Stimulated activated CD4-positive, alpha-beta T cell treated with anti-CD3 and anti-CD28 coated beads, Interleukin-1b, Interleukin-23, amount 100 ng/mL, for 48 hours (primary cell): ENCODE measurements at places on chromosomes 2 and 18.

GRCh38 chr2:71191570-71191943 is 35.3 kb downstream of the PAIP2B start:
- no peak for DNase-seq

GRCh38 chr18:52607985-52608384 is 268.0 kb downstream of the DCC start:
- no peak for DNase-seq

DNA sequence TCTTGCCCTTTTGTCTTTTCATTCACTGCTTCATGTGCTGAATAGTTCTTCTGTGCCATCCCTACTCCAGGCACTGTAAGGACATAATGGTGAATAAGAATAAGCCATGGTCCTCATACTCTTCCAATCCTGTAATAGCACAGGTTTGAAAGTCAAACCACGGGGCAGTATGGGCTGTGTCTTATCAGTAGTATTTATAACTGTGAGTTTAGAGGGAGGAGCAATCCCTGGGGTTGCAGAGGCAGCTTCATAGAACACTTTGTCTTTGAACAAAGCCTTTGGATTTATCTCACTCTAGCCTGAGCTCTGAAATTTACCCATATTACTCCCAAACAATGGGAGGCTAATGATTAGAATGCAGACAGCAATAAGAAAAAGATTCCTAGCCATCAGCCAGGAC is 30.2 kb upstream of the ALK start:
- DNase-seq: no peak

GRCh38 chr2:84493514-84493913 is 22.8 kb upstream of the DNAH6 start:
- no peak for DNase-seq

GRCh38 chr2:218332288-218332687 is 24.4 kb upstream of the CATIP start:
- DNase-seq: no peak

DNA sequence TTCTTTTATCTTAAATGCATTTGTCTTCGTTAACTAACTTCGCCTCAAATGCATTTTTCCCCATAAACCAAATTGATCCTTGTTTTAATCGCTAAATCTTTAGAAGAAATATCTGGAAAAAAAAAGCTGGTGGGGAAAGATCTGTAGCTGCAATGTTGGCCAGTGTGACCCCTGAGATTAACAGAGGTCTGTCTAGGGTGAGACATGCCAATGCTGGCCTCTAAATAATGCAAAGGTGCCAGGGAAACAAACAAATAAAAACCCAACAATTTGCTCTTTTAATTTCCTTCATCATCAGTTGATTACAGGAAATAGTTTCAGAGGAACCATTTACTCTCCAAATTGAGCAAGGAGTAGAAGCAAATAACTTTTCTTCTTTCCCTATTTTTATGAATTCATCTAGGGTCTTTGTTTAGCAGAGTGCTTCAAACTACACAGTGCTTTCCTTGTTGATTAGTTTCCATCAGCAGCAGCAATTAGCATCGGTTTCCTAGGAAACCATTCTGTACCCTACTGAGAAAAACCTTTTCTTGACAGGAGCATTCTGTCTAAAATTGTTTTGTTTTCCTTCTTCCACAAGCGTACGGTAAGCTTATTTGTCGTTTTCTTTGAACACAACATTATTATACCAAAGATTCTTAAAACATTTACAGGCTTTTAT is 100.5 kb upstream of the UNC80 start:
- DNase-seq: no peak

DNA sequence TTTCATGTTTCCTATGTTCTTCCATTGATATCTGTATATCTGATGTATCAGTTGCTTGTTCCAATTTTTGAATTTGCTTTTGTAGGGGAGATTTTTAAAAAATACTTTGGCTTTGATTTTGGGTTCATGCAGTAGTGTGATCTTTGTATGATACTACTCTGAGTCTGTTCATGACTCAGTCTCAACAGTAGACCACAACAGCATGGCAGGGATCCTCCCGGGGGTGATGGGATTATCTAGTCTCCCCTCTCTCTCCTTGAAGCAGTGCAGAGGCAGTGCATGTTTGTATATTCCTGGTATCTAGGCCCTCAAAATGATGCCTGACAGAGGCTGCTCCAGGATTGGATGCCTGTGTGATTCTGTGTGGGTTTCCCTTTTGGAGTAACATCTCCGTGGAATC is 55.3 kb downstream of the G6PC2 start:
- no peak for DNase-seq

- DNase-seq: no peak
These were observed 174.0 kb upstream of the CDH20 start for GRCh38 chr18:61159246-61159645.

DNA sequence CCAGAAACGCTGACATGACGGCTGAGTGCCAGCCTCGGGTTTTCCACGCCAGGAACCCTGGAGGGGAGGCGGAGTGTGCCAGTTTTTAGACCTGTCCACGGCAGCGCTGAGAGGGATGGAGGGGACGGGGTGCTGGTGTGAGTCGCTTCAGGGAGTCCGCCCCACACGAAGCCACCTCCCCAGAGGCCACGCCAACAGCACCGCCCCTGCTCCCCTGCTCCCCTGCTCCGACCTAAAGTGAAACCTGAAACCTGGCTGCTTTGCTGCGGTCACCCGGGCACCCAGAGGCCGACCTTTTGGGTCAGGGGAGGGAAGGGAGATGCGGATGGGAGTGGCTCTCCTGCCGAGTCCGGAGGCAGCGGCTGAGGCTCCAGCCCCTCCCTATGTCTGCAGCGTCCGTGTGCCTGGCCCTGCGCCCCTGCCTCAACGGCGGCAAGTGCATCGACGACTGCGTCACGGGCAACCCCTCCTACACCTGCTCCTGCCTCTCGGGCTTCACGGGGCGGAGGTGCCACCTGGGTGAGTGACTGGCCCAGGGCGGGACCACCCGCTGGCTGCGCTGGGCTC is 38.1 kb downstream of the SNED1 start:
- DNase-seq: peak; percentile 37

DNA sequence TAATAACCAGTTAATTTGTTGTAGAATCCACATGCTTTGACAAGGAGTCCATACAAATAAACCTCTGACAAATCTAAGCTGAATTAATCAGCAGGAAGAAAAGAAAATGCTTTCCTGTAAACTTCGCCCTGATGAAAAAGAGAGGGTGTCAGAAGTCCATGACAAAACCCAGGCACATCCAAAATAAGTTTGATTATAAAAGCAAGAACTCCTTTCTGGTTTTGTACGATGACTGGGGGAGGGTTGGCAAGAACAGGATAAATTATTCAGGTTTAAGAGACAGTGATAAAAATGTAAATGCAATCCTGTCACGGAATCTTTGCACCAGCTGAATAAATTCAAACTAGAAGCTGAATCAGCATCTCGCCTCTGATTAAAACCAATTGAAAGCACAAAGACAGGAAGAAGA is 469.2 kb upstream of the TNP1 start:
- no peak for DNase-seq

- DNase-seq: no peak
These were observed 13.9 kb downstream of the PSMD14 start for GRCh38 chr2:161321944-161322648.

GRCh38 chr2:85326406-85327159 is 1.2 kb downstream of the TGOLN2 start:
- peak; percentile 41 for DNase-seq

GRCh38 chr18:13989199-13989598 is 73.9 kb upstream of the MC2R start:
- no peak for DNase-seq

DNA sequence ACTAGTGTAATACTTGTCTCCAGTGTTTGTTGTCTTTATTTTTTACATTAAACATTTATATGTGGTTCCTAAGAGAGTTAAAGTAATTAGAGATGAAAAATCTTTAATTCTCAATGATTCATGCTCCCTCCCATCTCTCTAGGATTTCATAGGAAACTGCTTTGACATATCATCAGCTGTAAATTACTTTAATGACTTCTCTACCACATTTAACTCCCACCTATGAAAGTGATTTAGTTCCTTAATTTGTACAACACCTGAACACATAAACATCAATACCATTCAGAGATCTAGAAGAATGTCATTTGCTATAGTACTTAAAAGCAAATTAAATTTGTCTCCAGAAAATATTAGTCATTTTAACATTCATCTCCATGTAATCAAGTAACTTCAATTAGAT is 524.2 kb upstream of the CHAC2 start:
- DNase-seq: no peak

DNA sequence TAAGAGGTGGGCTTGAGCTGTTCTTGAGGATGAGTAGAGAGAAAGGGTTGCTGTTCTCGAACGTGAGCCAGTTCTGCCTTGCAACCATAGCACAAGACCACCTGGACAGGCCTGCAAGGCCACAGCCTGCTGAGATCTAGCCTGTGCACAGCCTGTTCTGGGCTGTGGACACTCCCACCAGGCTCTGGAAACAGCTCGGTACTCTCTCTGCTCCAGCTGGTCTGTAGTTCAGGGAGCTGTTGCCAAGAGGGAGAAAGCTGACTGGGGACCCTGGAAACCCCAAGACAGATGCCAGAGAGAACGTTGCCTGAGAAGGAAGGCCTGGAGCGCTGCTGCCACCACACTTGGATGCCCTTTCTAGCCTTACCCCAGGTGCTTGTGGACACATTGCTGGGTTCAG is 69.8 kb downstream of the CTIF start:
- DNase-seq: no peak

GRCh38 chr2:238250896-238251295 is 11.1 kb upstream of the HES6 start:
- no peak for DNase-seq

- no peak for DNase-seq
These were observed 316 bp downstream of the WDR12 start for GRCh38 chr2:202911203-202911511.

GRCh38 chr2:157751462-157752058 is 122.9 kb upstream of the ACVR1C start:
- peak; percentile 22 for DNase-seq

DNA sequence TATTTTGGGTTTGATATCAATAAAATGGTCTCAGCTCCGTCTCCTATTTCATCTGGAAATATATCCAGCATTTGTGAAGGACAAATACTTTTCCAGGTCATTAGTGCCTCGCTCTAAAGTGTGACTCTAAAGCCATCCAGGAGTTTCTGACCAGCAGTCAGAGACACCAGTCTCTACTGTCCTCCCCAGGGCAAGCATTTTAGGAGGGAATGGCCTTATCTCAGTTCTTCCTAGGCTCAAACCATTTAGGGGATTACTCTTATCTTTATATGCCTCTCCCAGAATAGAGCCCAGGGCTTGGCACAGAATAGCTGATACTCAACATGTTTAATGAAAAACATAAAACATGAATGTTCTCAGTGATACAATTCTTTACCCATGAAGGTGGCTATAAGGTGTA is 187.6 kb downstream of the NAPG start:
- no peak for DNase-seq

GRCh38 chr2:158932131-158932645 is 36.3 kb upstream of the TANC1 start:
- DNase-seq: no peak

DNA sequence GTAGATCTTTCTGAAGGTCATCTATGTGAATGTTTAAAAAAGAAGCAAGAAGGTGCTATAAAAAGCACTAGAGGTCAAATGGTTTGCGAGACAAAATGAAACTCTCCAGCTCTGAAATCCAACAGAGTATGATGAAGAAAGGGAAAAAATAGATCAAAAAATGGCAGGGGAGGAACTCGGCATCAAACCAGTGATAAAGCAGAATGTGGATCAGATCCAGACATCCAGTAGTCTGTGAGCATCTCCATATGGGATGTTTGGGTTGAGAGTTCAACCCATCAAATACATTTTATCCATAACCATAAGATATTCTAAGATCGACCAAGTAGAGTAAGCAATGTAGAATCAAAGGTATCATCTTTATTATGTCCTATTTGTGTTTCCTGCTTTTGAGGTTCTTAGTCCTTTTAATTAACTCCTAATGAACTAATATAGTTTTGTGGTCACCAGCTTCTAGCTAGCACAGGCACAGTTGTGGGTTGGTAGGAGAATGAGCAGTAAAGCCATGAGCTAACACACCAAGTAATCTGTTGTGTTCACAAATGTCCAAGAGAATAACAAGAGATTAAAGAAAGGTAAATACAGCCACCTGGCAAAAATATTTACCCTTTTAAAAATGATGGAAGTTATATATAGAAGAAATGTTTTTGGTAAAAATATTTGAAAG is 160.9 kb downstream of the NEDD4L start:
- DNase-seq: no peak

- DNase-seq: no peak
These were observed 423.5 kb upstream of the ZEB2 start for GRCh38 chr2:144943293-144943941.

DNA sequence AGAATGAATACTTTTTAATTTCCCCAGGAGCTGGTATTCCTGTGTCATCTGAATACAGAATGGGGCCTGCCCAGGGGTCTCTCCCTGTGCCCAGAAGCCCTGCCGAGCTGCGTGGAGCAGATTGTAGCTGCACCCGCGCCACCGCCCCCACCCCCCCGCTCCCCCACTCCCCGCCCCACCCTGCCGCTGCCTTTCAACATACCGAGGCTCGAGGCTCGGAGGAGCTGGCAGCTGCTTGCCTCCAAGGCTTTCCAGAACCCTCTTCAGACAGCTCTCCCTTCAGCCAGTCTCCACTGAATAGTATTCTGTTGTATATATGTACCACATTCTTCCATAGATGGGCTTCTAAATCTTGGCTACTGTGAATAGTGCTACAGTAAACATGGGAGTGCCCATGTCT is 150.7 kb downstream of the TSN start:
- DNase-seq: no peak

DNA sequence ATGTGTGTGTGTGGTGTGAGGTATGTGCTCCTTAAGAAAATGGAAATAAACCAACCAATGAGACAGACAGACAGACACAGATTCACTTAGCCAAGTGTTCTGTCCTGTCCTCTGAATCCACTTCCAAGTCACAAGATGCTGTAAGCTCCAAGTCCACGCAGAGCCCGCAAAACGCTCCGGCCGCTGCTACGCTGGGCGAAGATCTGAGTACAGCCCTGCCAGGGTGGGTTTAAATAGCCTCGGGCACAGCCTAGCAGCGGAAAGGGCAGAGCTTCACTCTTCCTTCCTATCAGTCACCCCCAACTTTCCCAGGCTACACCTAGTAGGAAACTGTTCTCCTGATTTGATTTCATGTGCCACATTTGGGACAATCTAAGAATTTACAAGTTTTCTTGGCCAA is 121.2 kb upstream of the ANKRD30BL start:
- no peak for DNase-seq

DNA sequence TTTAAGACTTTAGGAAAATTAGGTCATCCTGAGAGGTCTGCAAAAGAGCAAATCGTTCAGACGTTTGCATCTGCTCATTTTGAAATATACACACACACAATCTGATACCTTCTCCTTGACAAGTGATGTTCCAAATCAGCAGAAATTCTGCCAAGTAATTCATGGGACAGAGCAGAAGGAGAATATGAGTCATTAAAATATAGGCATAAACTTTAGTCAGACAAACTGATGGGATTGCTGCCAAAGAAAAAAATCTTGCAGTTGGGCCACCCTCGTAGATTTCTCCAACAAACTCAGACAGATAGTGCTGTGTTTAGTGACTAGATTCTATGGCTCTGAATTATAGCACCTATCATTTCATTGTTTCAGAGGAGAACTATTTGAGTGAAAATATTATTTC is 336.3 kb downstream of the NYAP2 start:
- no peak for DNase-seq

GRCh38 chr2:70570041-70570661 is 16.5 kb upstream of the TGFA start:
- no peak for DNase-seq

GRCh38 chr2:152166633-152167032 is 8.9 kb downstream of the STAM2 start:
- DNase-seq: no peak
